ENCODE measurements at places on chromosomes 13 and 19. TPM values are rescaled to one million over a fixed set of nuclear protein-coding genes. Genes with fewer than 3 reads are reported as not detected.

- DNase-seq, result no peak
Measured at GRCh38 chr13:50742353-50742752, 101.1 kb downstream of the DLEU7 start.

DNA sequence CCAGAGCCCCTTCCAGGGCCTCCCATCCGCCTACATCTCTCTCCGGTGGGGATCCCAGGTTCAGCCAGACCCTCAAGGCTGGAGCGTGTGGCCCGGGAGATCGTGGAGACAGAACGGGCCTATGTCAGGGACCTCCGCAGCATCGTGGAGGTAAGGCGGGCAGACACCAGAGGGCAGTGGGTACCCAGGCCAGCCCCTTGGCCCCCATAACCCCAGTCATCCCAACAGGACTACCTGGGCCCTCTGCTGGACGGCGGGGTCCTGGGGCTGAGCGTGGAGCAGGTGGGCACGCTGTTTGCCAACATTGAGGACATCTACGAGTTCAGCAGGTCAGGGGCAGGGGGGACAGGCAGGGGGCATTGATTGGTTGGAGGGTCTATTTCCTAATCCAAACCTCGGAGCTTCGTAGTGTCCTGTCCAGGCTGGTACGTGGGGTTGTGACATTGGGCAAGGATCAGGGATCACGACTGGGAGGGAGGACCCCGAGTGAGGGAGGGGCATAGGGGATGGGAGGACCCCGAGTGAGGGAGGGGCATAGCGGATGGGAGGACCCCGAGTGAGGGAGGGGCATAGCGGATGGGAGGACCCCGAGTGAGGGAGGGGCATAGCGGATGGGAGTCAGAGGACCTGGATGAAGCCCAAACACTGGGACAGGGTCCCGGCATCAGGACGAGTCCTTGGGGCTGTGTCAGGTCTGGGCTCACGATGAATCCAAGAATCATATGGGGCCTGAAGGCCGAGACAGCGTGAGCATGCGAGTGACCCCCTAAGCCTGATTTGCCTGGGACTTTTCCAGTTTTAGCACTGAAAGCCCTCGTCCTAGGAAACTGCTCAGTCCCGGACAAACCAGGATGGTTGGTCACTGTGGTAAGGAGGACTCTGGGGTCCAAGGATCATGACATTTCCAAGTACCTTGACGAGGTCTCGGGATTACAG is 2.9 kb downstream of the PLEKHG2 start:
- no peak for DNase-seq

GRCh38 chr13:46951516-46951915 is 54.7 kb upstream of the HTR2A start:
- no peak for DNase-seq

DNA sequence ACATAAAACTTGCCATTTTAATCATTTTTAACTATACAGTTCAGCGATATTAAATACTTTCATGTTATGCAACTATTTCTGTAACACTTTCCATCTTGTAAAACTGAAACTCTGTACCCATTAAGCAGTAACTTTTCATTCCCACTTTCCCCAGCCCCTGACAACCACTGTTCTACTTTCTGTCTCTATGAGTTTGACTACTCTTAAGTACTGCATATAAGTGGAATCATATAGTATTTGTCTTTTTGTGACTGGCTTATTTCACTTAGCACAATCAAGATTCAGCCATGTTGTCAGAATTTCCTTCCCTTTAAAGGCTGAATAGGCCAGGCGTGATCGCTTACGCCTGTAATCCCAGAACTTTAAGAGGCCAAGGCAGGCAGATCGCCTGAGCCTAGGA is 56.2 kb downstream of the ARHGAP35 start:
- no peak for DNase-seq

GRCh38 chr13:51453959-51454703 is 1.3 kb upstream of the INTS6 start:
- no peak for DNase-seq

DNA sequence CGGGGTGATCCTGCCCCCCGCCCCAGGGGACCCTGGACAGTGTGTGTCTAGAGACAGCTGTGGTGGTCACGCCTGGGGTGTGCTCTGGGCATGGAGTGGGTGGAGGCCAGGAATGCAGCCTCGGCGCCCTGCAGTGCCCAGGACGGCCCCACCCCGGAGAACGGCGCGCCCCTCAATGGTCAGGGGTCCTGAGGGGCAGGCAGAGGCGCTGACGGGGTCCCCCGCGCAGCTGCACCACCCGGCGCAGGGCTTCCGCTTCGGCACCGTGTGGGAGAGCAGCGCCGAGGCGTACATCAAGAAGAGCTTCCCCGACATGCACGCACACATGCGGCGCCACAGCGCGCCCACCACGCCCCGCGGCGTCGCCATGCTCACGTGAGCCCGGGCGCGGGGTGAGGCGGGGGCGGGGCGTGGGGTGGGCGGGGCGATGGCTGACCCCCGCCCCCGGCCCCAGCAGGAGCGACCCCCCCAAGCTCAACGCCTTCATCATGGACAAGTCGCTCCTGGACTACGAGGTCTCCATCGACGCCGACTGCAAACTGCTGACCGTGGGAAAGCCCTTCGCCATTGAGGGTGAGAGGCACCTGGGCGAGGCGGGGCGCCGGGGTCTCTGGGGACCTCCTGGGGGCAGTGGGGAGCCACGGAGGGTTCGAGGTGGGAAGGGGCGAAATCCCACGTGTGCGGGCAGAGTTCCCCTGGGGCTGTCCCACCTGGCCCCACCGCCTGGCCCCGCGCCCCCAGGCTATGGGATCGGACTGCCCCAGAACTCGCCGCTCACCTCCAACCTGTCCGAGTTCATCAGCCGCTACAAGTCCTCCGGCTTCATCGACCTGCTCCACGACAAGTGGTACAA is 7.4 kb downstream of the GRIN3B start:
- DNase-seq, result no peak

GRCh38 chr13:39777021-39777420 is 121.6 kb downstream of the COG6 start:
- no peak for DNase-seq

DNA sequence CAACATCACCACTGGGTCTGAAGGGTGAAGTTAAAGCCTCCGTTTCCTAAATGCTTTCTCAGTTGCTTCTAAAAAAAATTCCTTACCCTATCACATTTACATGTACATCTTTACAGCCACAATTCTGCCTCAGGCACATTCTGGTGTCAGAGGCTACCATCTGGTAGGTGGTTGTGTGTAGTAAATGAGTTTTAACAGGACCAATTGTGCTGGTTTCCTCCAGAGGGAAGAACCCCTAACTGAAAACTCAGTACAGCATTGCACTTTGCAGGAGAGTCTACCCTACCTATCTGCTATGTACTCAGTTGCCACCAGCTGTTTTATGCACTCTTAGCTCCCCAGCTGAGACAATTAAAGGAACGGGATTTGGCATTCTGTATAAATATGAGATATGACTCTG is 1576.5 kb downstream of the PCDH9 start:
- no peak for DNase-seq

DNA sequence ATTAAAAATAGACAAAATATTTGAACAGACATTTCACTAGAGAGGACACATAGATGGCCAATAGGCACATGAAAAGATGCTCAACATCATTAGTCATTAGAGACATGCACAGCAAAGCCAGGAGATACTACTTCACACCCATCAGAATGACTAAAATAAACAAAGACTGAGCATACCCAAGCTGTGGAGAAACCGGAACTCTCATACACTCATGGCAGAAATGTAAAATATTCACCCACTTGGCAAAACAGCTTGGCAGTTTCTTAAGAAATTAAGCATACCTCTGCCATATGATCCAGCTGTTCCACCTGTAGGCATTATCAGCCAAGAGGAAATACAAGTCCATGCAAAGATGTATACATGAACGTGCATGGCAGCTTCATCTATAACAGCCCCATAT is 213.4 kb downstream of the TSHZ3 start:
- DNase-seq, result no peak

DNA sequence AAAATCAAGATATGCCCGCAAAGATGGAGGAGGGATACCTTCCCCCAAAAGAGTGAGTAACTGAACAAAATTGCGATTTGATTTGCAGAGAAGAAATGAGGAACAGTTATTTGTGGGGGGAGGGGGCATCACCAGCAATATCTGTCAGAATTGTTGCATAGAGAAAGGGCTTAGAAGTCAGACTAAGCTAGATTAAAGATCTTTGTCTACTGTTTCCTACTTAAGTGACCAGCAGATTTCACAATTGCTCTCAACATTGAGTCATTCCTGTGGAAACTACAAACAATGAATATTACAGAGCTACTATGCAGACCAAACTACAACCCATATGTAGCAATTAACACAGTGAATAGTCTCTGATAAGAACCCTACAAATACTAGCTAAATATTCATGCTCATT is 27.4 kb downstream of the FPR3 start:
- DNase-seq, result no peak

GRCh38 chr13:84405286-84405685 is 523.0 kb upstream of the SLITRK1 start:
- DNase-seq, result no peak

DNA sequence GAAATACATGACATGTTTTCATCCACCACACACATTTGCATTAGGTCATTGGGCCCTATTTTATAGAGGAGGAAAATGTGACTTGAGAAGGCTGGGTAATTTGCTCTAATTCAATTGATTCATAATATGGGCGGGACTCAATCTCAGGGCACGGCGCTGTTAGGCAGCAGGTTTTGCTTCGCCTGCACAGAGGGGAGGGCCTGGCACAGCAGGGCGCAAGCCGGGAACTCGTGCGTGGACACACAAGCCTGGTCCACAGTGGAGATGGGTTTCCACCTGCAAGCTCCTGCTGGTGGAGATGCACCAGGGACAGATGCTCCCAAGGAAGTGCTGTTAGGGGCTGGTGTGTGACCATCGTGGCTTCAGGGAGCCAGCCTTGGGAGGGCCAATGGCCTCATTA is 58.4 kb upstream of the MTIF3 start:
- no peak for DNase-seq

THSD8 gene
- polyA plus RNA-seq, result 5.9 TPM

WDR88 gene
- polyA plus RNA-seq, result 1.3 TPM

PCCA gene
- 66.5 TPM for polyA plus RNA-seq

KLK2 gene
- 0.21 TPM for polyA plus RNA-seq

KIR2DL1 gene
- not detected for polyA plus RNA-seq
